HS-27A (cell line): ENCODE measurements at places on chromosomes 3 and 15.

GRCh38 chr3:97579365-97579764, 185.2 kb upstream of the ARL6 start:
- no peak for DNase-seq

DNA sequence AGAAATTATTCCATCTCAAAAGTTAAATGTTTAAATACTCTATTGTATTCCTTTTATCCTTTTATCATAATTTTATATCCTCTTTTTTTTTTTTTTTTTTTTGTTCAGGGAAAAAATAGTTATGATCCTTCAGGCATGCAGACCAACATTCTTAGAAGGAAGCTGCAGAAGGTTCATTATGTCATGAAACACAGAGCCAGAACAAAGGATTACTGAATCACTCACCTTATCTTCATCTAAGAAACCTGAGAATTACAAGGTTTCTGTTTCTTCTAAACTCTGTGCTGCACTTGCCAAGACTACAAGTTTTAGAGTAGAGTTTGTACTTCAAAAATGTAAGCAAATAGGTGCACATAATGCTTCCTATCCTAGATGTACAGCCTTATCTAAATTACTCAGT, 3.3 kb downstream of the PLCH1 start:
- no peak for DNase-seq

DNA sequence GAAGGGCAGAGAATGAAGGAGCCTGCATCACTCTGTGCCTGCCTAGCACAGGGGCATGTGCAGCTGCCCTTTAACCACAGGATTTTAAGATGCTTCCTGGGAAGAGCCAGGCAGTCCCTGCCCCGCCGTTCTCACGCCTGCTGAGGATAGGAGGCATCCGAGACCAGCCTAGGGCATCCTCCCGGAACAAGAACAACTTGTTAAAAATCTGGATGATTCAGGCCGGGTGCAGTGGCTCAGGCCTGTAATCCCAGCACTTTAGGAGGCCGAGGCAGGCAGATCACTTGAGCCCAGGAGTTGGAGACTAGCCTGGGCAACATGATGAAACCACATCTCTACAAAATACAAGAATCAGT, 15.2 kb downstream of the NRROS start:
- no peak for DNase-seq

- DNase-seq: no peak
These were observed 3.5 kb downstream of the IGDCC3 start for GRCh38 chr15:65374334-65374733.

- DNase-seq: no peak
These were observed 31.4 kb upstream of the PRTG start for GRCh38 chr15:55774113-55774970.

GRCh38 chr3:60160822-60161748, 1090.2 kb downstream of the FHIT start:
- no peak for DNase-seq

- no peak for DNase-seq
These were observed 907.4 kb downstream of the NTRK3 start for GRCh38 chr15:87349181-87349580.

- no peak for DNase-seq
These were observed 90.6 kb upstream of the TUSC7 start for GRCh38 chr3:116618930-116619329.

GRCh38 chr3:33808559-33808958, 10.1 kb downstream of the PDCD6IP start:
- DNase-seq: no peak

- DNase-seq: no peak
These were observed 68.3 kb downstream of the CD47 start for GRCh38 chr3:108022256-108023150.

DNA sequence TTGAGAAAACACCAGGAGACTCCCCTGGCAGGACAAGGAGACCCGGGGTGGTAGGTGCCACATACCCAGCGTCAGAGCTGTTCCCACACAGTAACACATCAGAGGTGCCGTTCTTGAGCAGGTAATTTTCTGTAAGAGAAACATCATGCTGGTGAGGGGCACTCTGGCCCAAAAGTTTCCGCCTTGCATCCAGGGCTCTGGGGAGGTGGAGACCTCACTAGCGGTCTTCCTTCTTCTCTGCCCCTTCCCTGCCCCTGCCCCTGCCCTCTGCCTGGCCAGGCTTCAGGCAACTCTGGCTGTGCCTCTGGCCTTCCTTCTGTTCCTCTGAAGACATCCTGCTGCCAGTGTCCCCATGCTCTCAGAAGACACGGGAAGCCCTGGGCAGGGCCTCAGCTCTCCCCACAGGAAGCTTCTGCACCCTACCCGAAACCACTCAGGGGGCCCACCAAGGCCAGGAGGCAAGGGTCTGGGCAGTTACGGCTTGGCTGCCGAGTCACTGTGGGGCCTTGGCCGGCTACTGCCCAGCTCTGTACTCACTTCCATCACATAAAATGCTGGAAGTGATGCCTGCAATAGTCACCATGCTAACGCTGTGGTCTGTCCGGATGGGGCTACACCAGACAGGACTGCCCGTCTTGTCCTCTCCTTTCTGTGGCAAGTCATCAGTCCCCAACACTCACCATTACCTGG, 41.3 kb downstream of the SCN5A start:
- DNase-seq: no peak

GRCh38 chr3:104879919-104880318, 486.8 kb upstream of the ALCAM start:
- DNase-seq: no peak

DNA sequence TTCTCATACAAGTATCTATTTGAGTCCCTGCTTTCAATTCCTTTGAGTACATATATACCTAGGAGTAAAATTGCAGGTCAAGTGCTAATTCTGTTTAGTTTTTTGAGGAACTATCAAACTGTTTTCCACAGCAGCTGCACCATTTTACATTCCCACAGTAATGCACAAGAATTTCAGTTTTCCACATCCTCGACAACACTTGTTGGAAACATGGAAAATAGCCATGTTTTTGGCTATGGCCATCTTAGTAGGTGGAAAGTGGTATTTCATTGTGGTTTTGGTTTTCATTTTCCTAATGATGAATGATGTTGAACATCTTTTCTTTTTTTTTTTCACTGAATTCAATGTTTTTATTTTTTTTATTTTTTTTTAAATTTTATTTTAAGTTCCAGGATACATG, 44.4 kb upstream of the TNFAIP8L3 start:
- no peak for DNase-seq

- DNase-seq: no peak
These were observed 17.4 kb upstream of the ST3GAL6 start for GRCh38 chr3:98745718-98746117.

DNA sequence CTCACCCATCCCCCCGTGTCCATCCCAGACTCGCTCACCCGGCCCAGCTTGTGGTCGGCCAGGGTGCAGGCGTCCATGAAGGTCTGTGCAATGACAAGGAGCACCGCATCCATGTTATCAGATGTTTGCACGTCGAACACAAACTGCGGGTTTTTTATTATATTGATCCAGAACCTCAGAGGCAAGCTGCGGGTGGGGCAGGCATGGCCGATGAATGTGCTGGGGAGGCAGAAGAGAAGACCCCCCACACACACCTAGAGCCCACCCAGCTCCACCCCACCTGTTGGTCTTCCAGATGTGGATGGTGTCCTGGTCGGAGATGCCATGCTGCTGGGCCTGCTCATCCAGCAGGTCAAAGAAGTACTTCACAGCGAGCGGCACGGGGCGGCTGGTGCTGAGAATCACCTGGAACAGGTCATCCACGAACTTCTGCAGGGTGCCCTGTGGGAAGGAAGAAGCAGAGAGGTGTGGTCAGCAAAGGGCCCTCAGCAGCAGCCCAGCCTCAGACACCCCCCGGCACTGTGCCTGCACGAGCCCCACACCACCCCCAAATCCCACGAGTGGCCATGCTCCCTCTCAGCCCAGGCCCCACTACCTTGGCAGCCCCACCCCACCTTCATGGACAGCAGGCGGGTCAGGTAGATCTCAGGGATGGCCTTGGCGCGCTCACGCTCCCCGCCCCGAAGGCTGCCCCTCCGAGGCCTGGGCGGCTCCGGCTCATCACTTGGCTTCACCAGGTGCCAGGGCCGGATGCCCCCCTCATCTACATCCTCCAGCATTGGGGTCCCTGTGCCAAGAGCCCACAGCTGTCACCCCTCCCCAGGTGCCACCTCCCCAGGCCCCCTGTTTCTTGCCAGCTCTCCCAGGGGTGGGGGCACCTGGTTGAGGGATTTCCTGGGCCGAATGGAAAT, 20.3 kb downstream of the PLXNB1 start:
- DNase-seq: no peak

GRCh38 chr15:38557921-38558320, 6.7 kb downstream of the RASGRP1 start:
- no peak for DNase-seq

GRCh38 chr3:48748754-48749153, 31.7 kb upstream of the IP6K2 start:
- DNase-seq: no peak

- no peak for DNase-seq
These were observed 28.0 kb downstream of the NOX5 start for GRCh38 chr15:69042531-69042930.

- DNase-seq: no peak
These were observed 412 bp downstream of the CHDH start for GRCh38 chr3:53845881-53846133.

- DNase-seq: no peak
These were observed 6.4 kb upstream of the C15orf39 start for GRCh38 chr15:75195122-75195765.

GRCh38 chr3:107684431-107684925, 161.7 kb downstream of the BBX start:
- no peak for DNase-seq

- DNase-seq: no peak
These were observed 4.6 kb upstream of the TM4SF1 start for GRCh38 chr3:149382101-149382467.

DNA sequence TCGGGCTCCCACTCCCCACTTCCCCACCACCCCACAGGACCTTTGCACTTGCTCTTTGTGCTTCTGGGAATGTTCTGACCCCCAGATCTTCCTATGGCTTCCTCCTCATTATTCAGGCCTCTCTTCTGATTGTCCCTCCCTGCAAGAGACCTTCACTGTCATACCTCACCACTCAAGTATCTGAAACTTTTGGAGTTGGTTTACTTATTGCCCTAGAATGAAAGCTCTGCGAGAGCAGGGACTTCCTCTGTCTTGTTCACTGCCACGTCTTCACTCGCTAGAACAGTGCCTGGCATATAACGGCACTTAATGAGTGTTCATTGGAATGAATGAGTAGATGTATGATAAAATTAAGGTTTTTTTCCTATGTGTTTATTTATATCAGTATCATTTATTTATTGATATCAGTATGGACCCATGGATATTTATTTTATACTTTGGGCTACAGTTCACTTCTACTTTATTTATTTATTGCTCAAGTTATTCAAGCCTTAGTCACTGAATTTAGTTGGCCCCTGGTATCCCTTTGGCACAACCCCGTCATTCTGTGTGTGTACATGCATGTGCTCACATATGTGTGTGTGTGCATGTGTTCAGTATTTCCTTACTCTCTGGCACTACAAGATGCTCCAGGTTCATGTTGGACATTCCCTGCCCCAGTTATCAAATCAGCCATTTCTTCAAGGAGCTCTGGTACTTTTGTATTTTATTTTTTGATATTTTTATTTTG, 197.6 kb downstream of the THSD4 start:
- DNase-seq: no peak

DNA sequence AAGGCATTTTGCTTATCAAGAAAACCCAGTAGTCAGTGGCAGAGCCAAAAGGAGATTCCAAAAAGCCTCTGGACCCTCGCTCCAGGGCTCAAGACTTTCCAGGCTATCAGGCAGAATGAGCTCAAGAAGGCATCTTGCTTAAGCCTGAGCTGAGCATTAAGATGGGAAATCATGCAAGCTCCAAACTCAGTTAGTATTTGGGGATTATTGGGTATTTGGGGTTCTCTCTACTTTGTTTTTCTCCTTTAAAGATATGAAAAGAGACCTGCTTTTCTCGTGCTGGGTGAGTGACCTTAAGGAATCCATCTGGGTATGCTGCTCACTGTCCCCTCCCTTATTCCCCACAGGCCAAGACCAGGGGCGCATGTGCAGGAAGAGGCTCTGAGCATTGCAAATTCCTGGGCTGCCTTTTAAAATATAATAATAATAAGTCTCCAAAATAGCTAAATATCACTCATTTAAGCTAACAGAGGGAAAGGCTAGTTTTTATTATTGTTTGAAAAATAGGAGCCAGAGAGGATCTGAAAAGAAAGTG, 75.4 kb upstream of the HACD2 start:
- DNase-seq: no peak

DNA sequence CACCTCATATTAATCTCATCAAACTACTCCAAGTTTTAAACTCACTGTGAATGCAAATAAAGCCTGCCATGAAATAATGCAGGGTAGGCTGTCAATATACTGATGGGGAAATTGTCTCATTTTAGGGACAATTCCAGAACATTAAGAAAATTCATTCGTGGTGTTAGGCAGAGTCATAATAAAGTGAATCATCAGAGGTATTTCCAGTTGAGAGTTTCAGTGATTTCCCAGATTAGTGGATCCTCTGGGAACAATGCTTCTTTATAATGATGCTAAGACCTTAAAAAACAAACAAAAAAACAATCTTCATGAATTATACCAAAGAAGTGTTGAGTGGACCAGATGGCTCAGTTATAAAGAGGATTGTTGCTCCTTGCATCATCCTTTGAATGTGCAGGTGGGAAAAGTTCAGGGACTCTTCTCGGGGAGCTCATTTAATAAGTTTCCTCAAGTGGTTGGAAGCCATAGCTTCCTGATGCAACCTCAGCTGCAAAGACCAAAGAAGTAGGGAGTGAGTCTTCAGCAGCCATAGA, 360.9 kb upstream of the TRIM42 start:
- DNase-seq: no peak

GRCh38 chr3:113231827-113232253, 20.5 kb downstream of the BOC start:
- peak; percentile 73 for DNase-seq

GRCh38 chr3:142215106-142215505, 10.3 kb downstream of the GK5 start:
- no peak for DNase-seq
